DMS153 (cell line): ENCODE measurements at places on chromosomes 2 and 18.

DNA sequence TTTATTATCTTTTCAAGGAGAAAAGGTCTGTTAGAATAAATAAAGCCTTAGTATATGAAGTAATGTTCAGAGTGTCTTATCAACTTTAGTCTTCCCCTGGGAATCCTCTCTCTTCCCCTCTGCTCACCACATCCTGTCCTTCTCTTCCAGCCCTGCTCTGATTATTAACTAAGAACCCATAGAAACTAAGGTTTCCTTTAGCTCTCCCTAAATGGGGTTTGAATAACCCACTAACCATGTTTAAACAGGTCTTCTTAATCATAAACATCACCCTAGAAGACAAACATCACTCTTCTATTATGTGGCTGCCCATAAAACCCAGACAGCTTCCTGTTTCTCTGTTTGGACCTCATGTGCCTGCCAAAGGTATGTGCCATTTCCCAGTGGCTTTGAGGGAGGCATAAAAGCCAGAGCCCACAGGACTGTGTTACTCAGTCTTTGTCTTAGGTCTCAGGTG lies 50.1 kb downstream of the SLC14A1 start:
- DNase-seq: peak; percentile 97

GRCh38 chr2:170161516-170162270 lies 16.3 kb upstream of the MYO3B start:
- no peak for DNase-seq

- no peak for DNase-seq
Measured at GRCh38 chr2:10145519-10146357, 23.2 kb downstream of the RRM2 start.

- DNase-seq: no peak
Measured at GRCh38 chr2:15711126-15711860, 119.6 kb downstream of the DDX1 start.

GRCh38 chr2:226891780-226892590 lies 56.1 kb downstream of the RHBDD1 start:
- DNase-seq: no peak
